ENCODE measurements at places on chromosomes 5 and 9.

GRCh38 chr5:177537389-177538361 is 16.7 kb downstream of the FAM193B start:
- no peak for DNase-seq

DNA sequence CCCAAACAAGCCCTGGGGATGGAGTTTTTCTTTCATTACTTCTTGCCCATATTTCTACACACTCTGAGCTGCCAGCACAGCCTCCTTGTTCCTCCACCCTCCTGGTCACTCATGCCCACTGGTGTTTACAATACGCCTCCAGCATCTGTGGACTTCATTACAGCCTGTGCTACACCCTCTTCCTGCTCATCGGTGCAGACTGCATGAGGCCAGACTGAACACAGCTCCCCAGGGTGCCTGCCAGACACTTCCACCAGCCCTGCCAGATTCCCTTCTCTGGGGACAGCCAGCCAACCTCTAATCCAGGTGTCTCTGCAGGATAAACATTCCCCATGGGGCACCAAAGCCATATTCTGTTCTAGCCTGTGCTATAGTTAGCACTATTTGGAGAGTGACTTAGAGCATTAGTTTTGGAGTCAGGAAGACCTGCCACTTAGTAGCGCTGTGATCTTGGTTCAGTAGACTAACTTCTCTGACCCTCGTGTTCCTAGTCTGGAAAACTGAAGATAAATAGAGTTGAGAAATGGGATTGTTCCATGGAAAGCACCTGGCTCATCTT is 163.8 kb upstream of the KLF4 start:
- DNase-seq = no peak

- DNase-seq = no peak
Observed at GRCh38 chr9:94639061-94639998, at the start of gene FBP1. FBP1 (minus strand) TSS chr9:94639518; CDS start chr9:94639310, 208 bp downstream.

GRCh38 chr5:133273661-133274596 is 222.1 kb downstream of the HSPA4 start:
- DNase-seq = no peak

GRCh38 chr9:135515083-135515951 is 5.9 kb upstream of the LCN1 start:
- no peak for DNase-seq

All from putamen (tissue), 1 donor.